Naive thymus-derived CD8-positive, alpha-beta T cell (primary cell): ENCODE measurements at places on chromosomes 4 and X. TPM values are rescaled to one million over a fixed set of nuclear protein-coding genes. Genes with fewer than 3 reads are reported as not detected.

DNA sequence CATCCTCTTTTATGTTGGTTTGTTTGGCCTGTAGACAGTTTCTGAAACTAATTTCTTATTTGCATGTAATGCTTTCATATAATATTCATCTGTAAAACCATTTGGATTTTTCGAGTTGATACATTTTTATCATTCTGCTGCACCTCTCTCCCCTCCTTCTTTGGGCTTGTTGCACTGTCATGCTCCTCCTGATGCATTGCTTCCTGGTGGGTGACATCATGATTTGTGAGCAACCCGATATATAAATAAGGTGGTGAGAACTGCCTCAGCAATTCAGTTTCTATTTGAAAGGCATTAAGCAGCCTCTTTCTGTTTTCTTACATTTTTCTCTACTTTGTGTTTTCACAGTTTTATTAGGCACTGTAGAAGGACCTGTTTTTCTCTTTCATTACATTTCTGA lies 515.7 kb downstream of the RPA4 start:
- no peak overlapping the region for H3K27ac ChIP-seq
- no peaks in the 10 kb centered on the region for H3K27me3 ChIP-seq
- H3K36me3 ChIP-seq = no peaks in the 10 kb centered on the region
- H3K4me1 ChIP-seq = peaks cover 16% of the 10 kb centered on the region
- no peak overlapping the region for H3K4me3 ChIP-seq
- no peak for DNase-seq

Gene NDST3
- total RNA-seq = not detected

- H3K27ac ChIP-seq = no peak overlapping the region
- no peaks in the 10 kb centered on the region for H3K4me1 ChIP-seq
- DNase-seq = no peak
- H3K4me3 ChIP-seq = no peak overlapping the region
- H3K36me3 ChIP-seq = no peaks in the 10 kb centered on the region
Observed at GRCh38 chr4:54695788-54696187, 38.0 kb downstream of the KIT start.

Gene RAB9B
- total RNA-seq = 0.52 TPM
